Activated gamma-delta T cell (primary cell): ENCODE measurements at places on chromosomes 3 and 15.

DNA sequence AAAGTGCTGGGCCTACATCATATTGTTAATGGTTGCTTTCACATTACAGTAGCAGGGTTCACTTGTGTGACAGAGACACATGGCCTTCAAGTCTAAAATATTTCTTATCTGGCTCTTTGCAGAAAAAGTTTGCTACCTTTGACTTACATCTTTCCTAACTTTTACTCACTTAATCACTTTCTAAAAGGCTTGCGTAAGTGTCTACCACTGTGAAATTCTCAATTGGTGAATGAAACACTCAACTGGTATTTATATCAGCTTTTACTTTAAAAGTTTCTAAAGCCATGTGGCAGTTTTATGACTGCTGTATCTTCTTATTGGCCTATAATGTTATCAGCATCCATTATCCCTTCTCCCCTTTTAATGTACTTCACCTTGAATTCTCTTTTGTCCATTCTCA is 554.5 kb downstream of the ZIC1 start:
- no peak for DNase-seq

DNA sequence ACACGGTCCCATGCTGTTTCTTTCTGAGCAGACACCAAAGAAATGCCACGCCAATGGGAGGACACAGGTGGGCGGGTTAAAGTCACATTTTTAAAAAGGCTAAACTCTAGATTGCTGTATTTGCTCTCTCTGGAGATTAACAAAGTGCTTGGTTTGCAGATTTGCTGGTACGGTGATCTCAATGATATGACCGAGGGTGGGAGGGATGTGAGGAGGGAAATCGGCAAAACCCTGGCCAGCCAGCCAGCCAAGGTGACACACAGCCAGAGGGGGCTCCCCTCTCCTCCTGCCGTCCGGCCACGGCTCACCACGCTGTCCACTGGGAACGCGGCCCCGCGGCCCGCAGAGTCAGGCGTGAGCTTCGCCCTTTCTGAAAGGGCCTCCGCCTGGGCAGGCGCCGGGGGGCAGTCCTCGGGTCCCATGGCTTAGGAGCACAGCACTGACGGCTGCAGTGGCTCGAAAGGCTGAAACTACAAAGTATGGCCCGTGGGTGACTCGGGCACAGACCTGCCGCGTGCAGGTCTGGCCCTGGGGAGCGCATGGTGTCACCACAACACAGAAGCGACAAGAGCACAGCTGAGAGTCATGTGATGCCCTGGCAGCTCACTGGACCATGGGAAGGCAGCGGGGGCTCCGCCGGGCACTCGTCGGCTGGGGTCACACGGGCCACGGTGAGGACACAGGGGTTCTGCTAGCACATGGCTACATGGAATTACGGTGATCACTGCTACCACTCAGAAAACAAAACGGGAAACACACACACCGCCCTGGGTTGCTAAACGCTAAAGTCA is 57.8 kb upstream of the RPL32 start:
- DNase-seq = no peak

DNA sequence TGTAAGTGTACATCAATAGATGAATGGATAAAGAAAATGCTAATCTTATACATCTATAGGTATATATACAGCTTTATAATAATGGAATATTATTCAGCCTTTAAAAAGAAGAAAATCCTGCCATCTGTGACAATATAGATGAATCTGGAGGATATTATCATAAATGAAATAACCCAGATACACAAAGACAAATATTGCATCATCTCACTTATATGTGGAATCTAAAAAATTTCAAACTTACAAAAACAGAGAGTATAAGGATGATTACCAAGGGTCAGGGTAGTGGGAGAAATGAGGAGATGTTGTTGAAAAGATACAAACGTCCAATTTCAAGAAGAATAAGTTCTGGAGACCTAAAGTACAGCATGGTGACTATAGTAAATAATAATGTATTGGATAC is 85.4 kb upstream of the AGTR1 start:
- no peak for DNase-seq

DNA sequence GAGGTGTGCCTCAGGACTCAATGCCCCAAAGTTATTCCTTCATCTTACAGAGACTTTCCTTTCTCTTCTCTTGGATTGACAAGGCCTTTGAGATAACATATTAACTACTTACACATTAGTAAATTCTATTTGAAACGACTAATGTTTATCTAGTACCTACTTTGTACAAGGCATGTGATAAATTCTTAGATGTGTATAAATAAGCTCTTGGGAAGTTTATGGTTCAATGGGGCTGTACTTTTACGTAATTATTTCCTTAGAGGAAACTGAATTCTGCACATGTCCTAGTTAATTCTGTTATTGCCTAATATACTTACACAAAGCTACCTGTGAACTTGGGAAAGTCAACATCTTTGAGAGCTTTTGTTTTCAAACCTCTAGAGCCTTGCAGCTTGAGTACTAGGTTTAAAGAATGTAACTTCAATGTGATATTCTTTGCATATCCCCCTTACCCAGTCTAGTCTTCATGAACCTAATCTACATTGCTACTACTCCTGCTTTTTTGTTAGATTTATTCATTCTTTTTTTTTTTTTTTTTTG is 58.5 kb upstream of the RAP2B start:
- DNase-seq = no peak

GRCh38 chr3:140134231-140134965 is 199.4 kb downstream of the CLSTN2 start:
- DNase-seq = no peak

GRCh38 chr3:40073310-40074007 is 236.0 kb upstream of the EIF1B start:
- DNase-seq = no peak

DNA sequence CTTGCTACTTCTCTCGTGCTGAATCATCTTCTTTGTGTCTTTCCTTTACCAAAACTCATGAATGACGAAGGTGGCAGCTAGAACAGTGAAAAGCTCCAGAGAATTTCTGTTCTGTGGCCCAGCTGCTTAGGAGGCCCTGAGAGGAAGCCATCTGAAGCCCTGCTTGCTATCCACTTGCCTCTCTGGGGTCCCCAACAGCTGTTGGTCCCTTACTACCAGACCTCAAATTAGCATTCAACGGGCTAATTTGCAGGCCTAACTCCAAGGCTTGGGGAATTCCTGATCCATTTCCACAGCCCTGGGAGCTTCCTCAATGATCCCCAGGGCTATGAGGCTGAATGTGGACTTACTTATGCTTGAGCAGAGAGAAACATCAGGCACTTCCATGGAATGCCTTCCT is 37.5 kb upstream of the FSTL1 start:
- no peak for DNase-seq

DNA sequence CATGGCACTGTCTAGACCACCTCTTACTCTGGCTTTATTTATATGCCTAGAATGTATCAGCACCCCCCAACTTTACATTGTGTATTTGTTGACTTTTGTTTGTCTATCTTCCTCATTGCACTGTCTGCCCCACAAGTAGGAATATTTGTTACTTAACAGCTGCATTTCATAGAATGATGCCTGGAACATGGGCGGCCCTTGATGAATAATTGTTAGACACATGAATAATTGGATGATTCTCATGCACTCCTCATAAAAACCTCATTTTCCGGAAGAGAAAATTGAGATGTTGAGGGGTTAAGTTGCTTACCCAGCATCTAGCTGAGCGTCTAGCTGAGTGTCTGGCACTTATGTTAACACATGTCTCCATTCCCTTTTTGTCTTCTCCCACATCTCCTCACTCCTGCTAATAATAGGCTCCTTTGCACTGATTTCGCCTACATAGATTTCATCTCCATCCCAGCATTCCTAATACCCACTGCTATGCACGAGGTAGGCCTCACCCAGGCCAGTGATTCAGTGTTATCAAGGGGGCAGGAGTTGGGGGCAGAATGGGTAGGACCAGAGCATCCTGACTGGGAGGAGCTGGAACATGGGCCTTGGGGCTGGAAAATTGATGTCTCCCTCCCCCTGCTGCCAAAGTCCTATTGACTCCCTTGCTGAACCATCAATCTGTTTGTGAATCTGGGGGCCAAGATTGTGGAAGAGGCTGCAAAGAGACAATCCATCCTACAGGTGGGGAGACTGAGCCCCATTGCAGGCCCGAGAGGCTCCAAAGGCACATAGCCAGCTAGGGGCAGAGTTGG is 7.8 kb upstream of the WNT7A start:
- no peak for DNase-seq

- no peak for DNase-seq
Observed at GRCh38 chr3:49124991-49125670, 4.5 kb upstream of the USP19 start.

GRCh38 chr3:99256788-99257187 is 355.3 kb upstream of the DCBLD2 start:
- no peak for DNase-seq

DNA sequence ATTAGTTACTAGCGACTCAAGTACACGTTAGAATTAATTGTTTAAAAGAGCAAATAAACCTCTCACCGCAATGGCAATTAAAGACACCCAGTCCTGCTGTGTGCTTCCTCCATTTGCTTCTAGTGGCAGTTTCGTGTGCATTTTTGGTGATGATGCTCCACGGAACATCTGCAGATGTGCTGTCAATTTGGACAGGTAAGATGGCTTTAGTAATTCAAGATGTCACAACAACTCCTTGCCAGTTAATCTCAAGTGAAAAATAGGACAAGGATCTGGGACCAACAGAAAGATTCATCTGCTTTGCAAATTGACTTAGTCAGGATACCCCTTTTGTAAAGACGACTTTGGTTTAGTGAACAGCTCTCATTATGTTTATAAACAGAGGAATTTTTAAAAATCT is 320.9 kb downstream of the GABRB3 start:
- no peak for DNase-seq

- no peak for DNase-seq
Observed at GRCh38 chr15:39595338-39596221, 14.7 kb downstream of the THBS1 start.

GRCh38 chr15:67080118-67080899 is 14.9 kb downstream of the SMAD3 start:
- DNase-seq = no peak

GRCh38 chr15:55774113-55774970 is 31.4 kb upstream of the PRTG start:
- DNase-seq = no peak

GRCh38 chr15:65512189-65512588 is 5.3 kb downstream of the DPP8 start:
- DNase-seq = no peak

GRCh38 chr3:30085486-30085885 is 520.9 kb upstream of the TGFBR2 start:
- DNase-seq = no peak

GRCh38 chr15:31328428-31328968 is 1.9 kb downstream of the KLF13 start:
- peak; percentile 64 for DNase-seq

- no peak for DNase-seq
Observed at GRCh38 chr15:59354417-59355031, 18.1 kb downstream of the MYO1E start.

GRCh38 chr15:73972984-73973682 is 19.0 kb downstream of the STOML1 start:
- peak; percentile 19 for DNase-seq

DNA sequence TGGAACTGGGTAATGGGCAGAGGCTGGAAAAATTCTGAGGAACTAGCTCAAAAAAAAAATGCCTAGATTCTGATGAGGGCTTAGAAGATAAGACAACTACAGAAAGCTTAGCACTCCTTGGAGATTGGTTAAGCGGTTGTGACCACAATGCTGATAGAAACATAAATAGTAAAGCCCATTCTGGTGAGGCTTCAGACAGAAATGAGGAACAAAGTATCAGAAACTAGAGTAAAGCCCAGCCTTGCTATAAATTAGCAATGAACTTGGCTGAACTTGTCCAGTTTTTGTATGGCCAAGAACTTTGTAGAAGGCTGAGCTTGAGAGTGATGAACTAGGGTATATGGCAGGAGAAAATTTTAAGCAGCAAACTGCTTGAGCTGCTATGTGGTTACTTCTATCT is 25.4 kb downstream of the GOLGB1 start:
- DNase-seq = no peak

GRCh38 chr3:117084277-117084676 is 374.7 kb downstream of the TUSC7 start:
- DNase-seq = no peak

DNA sequence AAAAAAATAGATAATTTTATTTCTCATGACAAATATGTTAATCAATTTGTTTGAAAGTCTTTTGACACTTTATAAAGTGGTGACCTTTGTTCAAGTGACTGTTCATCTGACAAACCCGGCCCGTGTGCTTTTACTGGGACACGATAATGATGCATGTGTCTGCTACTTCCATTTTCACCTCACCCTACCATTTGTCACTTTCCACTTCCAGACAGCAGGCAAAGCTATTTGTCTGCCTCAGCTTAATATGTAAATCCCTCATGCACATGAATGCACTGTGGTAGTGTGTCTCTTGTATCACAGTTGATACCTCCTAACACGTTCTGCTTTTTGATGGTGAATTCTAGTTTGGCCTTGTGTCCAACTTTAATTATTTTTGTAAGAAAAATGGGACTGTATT is 204.3 kb downstream of the BBX start:
- no peak for DNase-seq
